ENCODE measurements at places on chromosomes 16 and 17. TPM values are rescaled to one million over a fixed set of nuclear protein-coding genes. Genes with fewer than 3 reads are reported as not detected.

- DNase-seq: peak; percentile 44
Measured at GRCh38 chr17:74513987-74514631, 17.2 kb downstream of the CD300LB start.

AGRP gene
- not detected for total RNA-seq

DNA sequence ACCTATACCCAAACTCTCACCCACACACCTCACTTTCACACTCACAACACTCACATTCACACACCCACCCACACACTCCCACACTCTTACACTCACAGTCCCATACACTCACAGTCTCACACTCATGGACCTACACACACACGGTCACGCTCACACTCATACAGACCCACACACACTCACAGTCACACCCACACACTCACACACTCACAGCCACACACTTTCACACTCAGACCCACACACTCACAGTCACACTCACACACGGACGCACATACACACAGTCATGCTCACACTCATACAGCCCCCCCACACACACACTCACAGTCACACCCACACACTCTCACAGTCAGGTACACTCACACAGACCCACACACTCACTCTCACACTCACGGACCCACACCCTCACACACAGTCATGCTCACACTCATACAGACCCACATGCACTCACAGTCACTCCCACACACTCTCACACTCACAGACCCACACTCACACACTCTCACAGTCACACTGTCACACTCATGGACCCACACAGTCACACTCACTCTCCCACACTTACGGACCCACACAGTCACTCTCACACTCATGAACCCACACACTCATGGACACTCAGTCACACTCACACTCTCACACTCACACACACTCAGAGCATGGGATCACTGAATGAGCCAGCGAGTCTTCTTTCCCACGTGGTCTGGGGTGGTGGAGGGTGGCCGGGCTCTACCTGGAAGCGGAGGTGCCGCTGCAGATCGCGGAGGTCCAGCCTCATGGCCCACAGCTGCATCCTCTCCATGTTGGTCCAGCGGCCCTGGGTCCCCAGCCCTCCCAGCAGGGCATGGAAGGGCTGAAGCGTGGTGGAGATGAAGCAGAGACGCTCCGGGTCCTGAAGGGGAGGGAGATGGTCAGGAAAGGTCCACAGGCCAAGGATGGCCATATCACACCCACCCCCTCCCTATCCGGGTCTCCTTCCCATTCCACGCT, 5.1 kb downstream of the IL27 start:
- DNase-seq: no peak

ABCC12 gene
- 0.31 TPM for total RNA-seq

GRCh38 chr16:16867973-16868372, 489.0 kb downstream of the NPIPA7 start:
- no peak for DNase-seq

GRCh38 chr17:56604691-56605290, 11.3 kb downstream of the NOG start:
- no peak for DNase-seq

GRCh38 chr16:78761427-78761826, 662.0 kb downstream of the WWOX start:
- no peak for DNase-seq

CSH1 gene
- total RNA-seq: not detected

CCDC200 gene
- not detected for total RNA-seq

C17orf67 gene
- 1.7 TPM for total RNA-seq

GRCh38 chr17:40099619-40100418, 570 bp downstream of the NR1D1 start:
- DNase-seq: no peak

ATP2C2 gene
- total RNA-seq: 2.7 TPM

PHOSPHO1 gene
- not detected for total RNA-seq

DNA sequence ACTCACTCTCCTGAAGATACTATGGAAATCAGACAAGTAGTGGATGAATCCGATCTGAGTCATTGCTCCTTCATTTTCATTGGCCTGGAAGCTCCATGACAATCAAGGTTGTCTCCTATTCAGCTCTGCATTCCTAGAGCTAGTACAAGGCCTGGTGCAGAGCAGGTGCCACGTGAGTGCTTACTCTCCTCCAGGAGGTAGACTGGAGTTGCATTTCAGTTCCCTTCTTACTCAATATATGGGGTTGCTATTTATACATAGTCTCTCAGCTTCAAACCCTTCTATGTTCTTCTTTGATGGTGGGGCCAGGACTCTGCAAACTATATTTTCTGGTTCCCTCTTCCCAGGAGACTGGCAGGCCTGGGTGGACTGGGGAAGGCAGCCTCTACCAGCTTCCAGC, 148.3 kb downstream of the ASIC2 start:
- no peak for DNase-seq
